ENCODE measurements at places on chromosomes 1 and 21.

GRCh38 chr1:182968151-182968741, 15.3 kb upstream of the SHCBP1L start:
- DNase-seq, result no peak

DNA sequence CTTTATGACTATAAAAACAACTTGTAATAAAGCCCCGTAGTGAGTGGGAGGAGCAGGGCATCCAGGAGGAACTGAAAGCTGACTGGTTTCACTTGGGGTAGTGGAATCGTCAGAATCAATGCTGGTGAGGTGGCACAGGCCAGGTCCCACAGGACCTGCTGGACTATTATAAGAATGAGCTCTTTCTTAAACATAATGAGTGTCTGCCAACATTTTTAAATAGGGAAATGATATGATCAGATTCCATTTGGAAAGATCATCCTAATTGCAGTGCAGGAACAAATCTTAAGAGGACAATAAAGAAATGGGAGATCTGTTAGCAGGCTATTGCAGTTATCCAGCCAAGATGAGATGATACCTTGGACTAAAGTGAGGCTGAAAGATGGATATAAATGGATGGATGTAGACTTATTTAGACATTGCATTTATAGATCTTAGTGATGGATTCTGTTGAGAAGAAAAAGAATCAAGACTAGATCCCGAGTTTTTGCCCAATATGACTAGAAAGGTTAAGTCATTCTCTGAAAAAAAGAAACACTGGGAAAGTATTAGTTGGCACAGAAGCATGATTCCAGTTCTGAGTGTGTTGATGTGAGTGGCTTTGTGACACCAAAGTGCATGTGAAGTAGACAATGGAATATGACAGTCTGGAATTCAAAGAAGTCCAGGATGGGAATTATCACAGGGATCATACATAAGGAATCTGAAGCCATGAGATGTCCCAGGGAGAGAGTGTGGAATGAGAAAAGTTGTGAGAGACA, 153.3 kb upstream of the SGIP1 start:
- no peak for DNase-seq

DNA sequence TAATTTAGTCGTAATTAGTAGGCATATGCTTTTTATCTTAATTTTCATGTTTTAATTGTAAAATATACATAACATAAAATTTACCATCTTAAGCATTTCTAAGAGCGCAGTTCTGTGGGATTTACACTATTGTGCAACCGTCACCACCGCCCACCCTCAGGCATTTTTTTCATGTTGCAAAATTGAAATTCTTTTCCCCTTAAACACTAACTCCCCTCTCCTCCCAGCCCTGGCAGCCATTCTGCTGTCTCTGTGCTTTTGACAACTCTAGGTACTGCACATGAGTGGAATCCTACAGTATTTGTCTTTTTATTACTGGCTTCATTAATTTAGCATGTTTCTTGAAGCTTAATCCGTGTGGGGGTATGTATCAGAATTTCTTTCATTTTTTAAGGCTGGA, 7.8 kb downstream of the PIK3CD start:
- no peak for DNase-seq

DNA sequence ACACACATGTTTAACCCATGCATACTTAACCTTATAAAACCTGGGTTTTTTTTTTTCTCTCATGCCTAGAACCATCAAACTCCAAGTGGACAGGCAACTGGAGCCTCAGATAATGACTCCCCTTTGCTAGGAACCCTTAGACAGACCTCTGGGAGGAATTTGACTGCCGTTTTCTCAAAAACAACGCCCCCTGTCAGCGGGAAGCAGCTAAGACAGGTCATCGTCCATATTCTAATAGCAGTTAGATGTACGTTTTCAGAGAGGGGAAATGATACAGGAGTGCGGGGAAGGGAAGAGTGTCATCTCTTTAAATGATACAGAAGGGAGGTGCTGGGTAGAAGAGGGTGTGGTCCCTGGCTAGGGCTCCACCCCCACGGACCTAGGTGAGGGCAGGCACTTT, 34.7 kb downstream of the LRRC3 start:
- no peak for DNase-seq

DNA sequence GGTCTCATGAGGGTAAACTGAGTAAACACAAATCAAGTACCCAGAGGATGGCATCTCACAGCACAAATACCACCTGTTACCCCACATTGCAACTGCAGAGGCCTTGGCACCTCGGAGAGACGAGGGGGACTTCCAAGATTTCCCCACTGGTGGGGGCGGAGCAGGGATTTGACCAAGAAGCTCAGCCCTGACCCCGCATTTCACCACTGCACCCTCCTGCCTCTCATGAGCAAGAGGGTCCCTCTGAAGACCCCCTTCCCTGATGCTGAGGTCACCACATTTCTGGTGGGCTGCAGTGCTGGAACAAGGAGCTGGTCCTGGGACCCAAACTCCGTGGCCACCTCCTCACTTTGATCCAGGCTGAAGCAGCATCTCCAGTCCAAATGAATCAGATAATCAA, 342.4 kb downstream of the NPHP4 start:
- DNase-seq, result no peak

DNA sequence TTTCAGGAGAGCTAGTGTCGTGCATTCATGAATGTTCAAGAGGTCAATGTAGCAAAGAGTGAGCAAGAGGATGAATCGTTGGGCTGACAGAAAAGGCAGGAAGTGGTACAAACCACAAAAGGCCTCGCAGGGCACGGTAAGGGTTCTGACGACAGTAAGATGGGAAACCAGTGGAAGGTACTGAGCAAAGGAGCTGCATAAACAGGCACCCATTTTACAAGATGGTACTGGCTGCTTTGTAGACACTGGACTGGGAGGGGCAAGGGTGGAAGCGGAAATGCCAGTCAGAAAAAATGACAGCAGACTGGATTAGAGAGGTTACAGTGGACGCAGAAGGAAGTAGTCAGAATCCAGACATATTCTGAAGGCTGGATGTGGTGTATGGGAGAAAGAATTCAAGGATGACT, 123.5 kb downstream of the PTPN14 start:
- peak; percentile 27 for DNase-seq

DNA sequence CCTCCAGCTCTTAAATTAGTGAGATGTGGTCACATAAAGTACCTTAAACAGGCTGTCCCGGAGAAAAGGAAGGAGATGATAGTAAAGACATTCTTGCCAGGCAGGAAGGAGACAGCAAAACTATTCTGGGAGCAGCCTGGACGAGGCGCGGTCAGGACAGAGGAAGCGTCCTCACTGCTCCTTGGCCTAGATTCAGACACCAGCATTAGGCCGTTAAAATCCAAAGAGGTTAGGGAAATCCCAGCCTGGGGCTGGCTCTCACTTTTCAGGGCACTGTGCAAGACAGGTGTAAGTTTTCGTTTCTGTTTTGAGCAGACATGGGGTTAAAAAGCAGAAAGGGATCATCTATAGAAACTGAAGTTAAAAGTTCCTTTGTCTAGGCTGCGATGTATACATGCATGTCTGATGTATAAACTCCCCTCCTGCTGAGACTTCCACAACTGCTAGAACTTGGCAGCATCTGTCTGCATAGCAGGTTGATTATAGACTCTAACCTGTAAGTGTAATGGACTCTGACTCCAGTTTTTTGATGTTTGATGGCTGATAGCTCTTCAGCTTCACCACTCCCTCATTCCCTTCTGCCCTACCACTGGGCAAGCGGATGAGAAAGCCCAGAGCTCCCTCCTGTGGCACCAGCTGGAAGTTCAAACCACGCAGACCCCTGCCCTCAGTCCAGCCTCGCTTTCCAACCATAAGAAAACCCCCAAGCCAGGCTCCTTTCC, 21.5 kb downstream of the STPG1 start:
- DNase-seq, result no peak

DNA sequence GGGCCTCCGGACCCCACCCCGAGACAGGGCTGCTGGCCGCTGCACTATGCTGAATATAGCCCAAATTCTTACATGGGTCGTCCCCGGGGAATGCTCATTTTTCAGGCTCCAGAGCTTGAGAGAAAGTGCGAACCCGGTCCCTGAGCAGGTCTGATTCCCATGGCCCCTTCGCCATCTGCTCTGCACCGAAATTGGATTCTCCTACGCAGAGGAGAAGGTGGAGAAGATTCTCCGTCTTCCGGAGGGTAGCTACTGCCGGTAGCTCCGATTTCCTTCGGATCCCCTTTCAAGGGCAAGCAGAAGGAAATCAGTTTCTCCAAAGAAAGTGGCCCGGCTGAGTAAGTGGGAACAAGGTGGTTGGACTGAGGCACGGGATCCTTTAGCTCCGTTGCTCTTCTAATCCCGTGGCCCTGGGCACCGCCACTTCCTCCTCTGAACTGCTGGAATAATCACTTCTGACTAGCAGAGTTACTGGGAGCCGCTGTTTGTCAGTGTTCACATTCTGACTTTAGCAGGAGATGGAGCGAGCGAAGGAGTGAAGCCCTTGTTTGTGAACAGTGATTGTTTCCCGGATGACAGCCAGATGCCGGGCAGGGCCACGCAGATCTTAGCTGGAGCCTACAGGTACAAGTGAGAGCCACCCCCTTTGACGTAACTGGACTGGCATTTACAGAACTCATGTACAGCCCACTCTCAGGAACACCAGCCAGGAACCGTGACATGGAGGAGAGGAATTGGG, 1.1 kb upstream of the ZNF496 start:
- no peak for DNase-seq

DNA sequence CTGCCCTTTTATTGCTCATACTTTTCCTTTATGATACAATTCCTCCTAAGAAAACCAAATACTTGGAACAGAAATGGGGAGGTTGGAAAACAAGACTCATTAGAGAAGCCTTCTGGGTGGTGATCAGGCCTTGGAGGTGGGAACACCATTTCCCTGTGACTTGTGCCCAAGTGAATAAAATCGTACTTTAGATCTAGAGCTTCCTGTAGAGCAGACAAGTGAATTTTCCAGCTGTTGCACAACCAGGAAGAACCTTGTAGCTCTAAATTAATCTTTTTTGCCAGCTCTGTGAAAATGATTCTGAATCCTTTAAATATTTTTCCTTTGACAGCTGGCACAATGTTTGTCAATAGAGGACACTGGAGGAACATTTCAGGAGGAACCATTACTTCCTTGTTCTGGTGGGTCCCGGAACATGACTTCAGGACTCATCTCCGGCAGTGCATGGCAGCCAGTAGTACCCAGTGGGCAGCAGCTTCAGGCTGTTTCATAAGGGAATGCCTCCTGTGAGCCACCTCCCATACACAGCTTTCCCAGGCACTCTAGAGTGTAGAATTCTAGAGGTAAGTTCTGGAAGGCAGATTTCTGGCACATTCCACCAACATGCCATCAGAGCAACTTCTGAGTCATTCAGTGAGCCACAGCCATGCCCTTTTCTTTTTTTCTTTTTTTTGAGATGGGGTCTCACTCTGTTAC, 5.5 kb upstream of the SNAPIN start:
- DNase-seq, result no peak

DNA sequence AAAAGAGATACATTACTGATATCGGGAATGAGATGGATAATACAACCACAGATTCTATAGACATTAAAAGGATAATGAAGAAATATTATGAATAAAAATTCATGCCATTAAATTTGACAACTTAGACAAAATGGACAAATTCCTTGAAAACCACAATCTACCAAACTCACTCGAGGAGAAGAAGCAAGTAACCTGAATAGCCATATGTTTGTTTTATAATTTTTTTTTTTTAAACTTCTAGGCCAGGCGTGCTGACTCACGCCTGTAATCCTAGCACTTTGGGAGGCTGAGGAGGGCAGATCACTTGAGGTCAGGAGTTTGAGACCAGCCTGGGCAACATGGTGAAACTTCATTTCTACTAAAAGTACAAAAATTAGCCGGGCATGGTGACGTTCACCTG, 327.9 kb downstream of the VAV3 start:
- no peak for DNase-seq

- no peak for DNase-seq
These were observed 9.6 kb upstream of the HTR6 start for GRCh38 chr1:19654886-19655717.

GRCh38 chr1:57124768-57125446, 159.1 kb upstream of the C8B start:
- no peak for DNase-seq

DNA sequence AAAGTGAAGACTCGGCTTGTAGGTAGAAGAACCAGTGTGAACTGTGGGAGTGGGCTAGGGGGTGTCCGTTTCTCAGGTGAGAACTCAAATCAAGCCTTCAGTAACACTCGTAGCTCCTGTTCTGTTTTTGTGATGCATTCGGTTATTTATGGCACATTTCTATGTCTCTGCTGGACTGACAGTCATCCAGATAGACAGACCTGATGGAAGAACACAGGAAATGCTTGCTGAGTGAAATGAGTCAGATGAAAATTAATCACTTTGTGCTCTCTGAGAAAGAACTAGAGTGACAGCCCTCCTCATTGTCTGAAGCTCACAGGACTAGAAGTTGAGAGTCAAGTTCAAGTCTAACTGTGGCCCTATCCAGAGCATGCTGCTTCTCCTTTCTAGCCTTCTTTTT, 360.1 kb upstream of the PLXNA2 start:
- DNase-seq, result no peak

DNA sequence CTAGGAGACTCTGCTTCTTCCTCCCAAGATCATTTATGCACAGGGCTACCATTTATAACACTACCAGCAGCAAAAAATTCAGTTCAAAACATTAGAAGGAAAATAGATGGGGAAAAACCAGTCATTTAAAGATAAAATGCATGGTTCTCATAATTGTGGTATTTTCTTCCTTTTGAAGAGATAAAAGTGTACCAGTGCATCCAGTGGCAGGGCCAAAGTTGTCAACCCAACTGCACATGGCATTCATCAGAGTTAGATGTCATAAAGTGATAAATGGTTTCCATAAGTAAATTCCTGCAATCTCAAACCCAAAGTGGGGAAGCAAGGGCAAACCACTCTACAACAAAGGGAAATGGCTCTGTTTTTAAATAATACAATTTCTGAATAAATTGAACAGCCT, 119.1 kb upstream of the DMRTA2 start:
- no peak for DNase-seq

GRCh38 chr1:97869441-97869840, 51.4 kb downstream of the DPYD start:
- no peak for DNase-seq

- no peak for DNase-seq
These were observed 223.2 kb downstream of the SMYD3 start for GRCh38 chr1:246283771-246284410.

DNA sequence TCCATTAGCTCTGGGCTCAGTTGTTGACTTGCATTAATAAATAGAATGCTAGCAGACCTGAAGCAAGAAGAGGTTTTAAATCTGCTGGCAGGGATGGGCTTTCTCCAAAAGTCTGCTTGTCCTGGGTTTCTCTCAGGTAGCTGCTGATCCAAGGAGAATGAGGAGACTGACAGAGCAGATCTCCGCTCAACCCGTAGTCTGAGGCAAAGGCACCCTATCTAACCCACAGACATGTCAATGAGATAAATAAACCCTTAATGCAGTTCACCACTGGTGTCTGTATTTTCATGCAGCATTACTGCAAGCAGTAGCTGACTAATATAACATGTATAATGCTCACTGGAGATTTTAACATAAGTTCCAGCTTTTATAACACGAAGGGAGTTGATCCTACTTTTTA, 44.1 kb upstream of the RGS21 start:
- no peak for DNase-seq

DNA sequence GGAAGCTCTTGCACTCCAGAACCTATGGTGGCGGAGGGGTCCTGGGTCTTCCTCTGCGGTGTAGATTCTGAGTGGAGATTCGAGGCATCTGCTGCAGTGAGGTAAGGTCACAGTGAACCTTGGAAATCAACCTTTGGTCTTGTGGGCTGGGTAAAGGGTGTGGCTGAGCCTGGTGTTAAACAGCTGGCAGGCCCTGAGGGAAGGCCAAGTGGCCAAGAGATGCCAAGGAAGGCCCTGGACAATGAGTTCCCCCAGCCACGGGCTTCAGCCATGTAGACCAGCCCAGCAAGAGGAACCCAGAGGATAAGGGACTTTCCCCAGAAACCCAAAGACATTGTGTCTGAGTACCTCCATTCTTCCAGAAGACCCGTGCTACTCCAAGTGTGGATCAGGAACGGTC, 137.2 kb upstream of the ETS2 start:
- DNase-seq, result no peak

Data from stimulated activated CD8-positive, alpha-beta memory T cell treated with anti-CD3 and anti-CD28 coated beads, Interleukin-7, amount 100 ng/mL, for 1 hour (primary cell).